ENCODE measurements at places on chromosomes 7 and 10.

GRCh38 chr10:66637273-66638036 is 288.4 kb upstream of the LRRTM3 start:
- no peak for DNase-seq

DNA sequence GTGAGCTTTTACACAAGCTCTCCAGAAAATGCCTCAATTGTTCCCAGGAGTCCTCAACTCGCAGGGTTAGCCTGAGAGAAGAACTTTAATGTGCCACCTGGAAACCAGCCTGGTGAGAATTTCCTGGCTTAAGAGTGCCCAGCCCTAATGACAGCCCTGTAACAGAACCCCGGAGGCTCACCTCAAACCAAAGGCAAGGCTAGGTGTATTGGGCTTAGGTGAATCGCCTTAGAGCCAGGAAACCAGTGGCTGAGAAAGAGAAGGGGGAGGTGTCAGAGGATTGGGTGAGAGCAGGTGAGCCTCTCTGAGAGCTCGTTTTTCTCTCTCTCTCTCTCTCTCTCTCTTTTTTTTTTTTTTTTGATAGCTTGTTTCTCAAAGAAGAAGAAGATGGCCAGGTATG is 7.3 kb downstream of the OCM2 start:
- no peak for DNase-seq

GRCh38 chr7:46123-46829 is 146.1 kb upstream of the FAM20C start:
- no peak for DNase-seq

- DNase-seq = no peak
These were observed 54.4 kb downstream of the SH3PXD2A start for GRCh38 chr10:103800789-103801540.

DNA sequence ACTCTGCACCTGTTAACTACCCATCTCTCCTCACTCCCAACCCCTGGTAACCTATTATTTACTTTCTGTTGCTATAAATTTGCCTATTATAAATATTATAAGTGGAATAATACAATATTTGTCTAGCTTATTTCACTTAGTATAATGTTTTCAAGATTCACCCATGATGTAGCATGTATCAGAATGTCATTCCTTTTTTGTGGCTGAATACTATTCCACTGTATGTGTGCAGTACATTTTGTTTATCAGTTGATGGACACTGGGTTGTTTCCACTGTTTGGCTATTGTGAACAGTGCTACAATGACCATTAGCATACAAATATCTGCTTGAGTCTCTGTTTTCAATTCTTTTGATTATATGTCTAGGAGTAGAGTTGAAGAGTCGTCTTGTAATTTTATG is 92.8 kb upstream of the KAT6B start:
- no peak for DNase-seq

Measured in cortex of kidney (tissue), 1 donor.